Effector CD8-positive, alpha-beta T cell (primary cell): ENCODE measurements at places on chromosomes 3 and 15.

DNA sequence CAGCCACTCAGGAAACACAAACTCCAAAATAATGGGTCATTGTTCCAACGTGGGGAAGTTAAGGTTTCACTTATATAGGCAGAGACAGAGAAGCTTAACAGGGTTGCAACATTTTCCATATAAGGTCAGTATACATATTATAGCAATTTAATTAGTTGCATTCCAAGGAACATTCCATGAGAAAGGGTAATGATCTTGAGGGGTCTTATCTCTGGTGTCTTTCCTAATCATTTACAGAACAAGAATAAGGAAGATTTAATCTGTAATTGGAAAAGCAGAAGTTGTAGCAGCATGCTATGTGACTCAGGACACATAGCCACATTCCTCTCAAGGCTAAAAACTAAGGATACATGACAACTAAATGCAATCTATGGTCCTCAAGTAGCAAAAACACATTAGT is 4.9 kb downstream of the MNS1 start:
- DNase-seq: no peak

DNA sequence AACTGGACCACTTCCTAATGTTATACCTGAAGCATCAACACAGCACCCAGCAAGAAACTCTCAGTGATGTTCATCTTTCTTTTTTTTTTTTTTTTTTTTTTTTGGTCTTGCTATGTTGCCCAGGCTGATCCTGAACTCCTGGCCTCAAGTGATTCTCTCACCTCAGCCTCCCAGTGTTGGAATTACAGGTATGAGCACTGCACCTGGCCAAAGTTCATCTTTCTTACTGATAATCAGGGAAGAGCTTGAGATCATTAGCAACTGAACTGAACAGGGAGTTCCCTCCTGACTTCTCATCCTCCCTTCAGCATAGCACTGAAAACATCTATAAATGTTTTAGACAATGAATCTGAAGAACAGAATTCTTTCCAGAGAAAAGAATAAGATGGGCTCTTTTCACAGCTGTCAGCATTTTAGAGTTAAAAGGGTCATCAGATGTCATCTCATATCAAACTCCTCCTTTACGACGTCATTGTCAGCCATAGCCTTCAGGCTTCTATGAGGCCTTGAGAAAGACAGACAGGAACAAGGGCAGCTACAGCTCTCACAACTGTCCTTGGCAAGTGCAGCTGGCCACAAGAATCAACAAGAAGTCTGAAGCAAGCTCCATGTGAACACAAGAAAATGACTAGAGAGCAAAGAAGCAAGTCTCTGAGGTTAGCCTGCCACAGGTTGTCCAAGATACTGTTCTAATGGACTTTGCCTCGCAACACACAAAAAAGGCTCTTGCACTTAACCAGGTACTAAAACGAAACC is 33.8 kb downstream of the SCAP start:
- no peak for DNase-seq

- no peak for DNase-seq
Measured at GRCh38 chr15:27358751-27359434, 387.9 kb downstream of the GABRG3 start.

GRCh38 chr3:119042162-119042561 is 7.5 kb upstream of the IGSF11 start:
- DNase-seq: no peak

- no peak for DNase-seq
Measured at GRCh38 chr3:119401069-119401468, 62.3 kb downstream of the TMEM39A start.
